Glomerular endothelial cell (primary cell): ENCODE measurements at places on chromosomes 12 and 14. TPM values are rescaled to one million over a fixed set of nuclear protein-coding genes. Genes with fewer than 3 reads are reported as not detected.

- no peak for DNase-seq
Measured at GRCh38 chr12:55932551-55932910, 1.6 kb downstream of the DGKA start.

- no peak for DNase-seq
Measured at GRCh38 chr12:66329941-66330340, 27.6 kb downstream of the HELB start.

The ACVR1B gene
- total RNA-seq = 5.2 and 9.0 TPM in 2 replicates

DNA sequence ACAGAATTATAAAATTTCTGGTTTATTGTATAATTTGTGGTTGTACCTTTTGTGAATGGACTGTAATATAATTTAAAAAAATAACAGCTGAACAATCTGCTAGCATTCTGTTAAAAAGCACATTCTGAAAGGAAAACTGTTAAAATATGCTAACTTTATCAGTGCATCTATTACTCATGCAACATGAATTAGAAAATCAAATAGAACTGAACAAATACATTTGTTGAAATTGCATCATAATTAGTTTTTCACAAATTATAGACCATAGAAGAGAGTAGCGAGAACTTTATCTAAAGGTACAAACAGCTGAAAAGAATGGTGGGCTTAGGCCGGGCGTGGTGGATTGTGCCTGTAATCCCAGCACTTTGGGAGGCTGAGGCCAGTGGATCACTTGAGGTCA lies 33.0 kb downstream of the PTPN21 start:
- DNase-seq = no peak

- DNase-seq = no peak
Measured at GRCh38 chr12:127150028-127150427, 1116.9 kb upstream of the TMEM132C start.

DNA sequence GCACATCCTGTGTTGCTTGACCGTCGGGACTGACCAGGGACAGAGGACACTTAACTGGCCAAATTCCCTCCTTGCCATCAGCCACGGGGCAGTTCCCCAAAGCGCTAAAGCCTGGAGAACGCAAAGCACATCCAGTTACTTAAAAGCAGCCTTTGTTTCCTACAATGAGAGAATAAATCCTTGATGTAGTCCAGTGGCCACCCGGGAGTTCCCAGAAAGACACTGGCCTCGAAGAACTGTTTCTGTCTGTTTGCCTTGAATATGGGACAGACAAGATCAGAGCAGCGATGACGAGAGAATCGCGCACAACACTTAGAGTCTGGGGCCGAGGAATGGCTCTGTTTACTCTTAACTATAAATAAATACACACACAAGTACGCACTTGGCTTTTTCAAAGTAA lies 102.2 kb downstream of the TNFAIP2 start:
- DNase-seq = no peak
